T-cell (primary cell): ENCODE measurements at places on chromosomes 3 and 15. TPM values are rescaled to one million over a fixed set of nuclear protein-coding genes. Genes with fewer than 3 reads are reported as not detected.

FOXB1 gene
- not detected for total RNA-seq

ACSBG1 gene
- total RNA-seq, result not detected

SNTN gene
- total RNA-seq, result not detected

NPTN gene
- total RNA-seq, result 33.6 TPM
